CD4-positive, alpha-beta T cell (primary cell): ENCODE measurements at places on chromosomes 12 and 14. TPM values are rescaled to one million over a fixed set of nuclear protein-coding genes. Genes with fewer than 3 reads are reported as not detected.

The IFNG gene
- 2.9 TPM for total RNA-seq

GRCh38 chr14:23321572-23322547 lies 603 bp downstream of the PABPN1 start:
- peak overlapping the region; percentile 89 for H3K27ac ChIP-seq
- peaks cover 29% of the 10 kb centered on the region for H3K4me1 ChIP-seq
- peaks cover 32% of the 10 kb centered on the region for H3K36me3 ChIP-seq
- peak overlapping the region; percentile 87 for H3K4me3 ChIP-seq
- DNase-seq: peak; percentile 25

DNA sequence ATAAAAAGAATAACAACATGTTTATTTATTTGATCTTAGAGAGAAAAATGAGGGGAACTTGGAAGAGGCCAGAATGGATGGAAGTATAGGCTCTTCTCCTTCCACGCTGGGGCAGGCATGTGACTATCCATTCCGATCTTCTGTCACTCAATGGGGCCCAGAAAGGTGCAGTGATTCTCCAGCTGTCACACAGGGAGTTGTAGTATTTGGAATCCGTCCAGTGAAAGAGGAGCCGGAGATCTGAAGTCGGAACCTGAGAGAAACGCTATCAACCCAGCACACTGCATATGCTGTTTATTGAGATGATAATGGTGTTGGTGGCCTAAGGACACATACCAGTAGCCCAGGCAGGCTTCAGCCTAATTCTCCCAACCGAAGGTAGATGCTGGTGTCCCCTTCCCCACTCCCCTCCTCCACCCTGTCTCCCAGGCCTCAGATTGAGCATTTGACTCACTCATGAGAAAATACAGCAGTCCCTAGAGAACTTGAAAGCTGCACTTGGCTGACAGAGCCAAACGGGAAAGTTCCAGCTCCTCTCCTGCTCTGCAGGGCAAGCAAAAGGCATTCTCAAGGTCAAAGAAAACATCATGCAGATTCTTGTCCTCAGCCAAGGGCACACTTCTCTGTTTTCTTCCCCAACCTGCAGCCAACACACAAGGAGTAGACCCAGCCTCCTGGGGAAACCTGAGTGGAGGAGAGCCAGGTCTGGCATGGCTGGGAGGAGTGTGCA lies 100.4 kb downstream of the IRF2BPL start:
- no peaks in the 10 kb centered on the region for H3K36me3 ChIP-seq
- H3K4me1 ChIP-seq: peaks cover 93% of the 10 kb centered on the region
- H3K27me3 ChIP-seq: no peaks in the 10 kb centered on the region
- no peak for DNase-seq

The DTX3 gene
- 29.4 TPM for total RNA-seq

- H3K27me3 ChIP-seq: no peaks in the 10 kb centered on the region
- H3K36me3 ChIP-seq: peaks cover 7% of the 10 kb centered on the region
- H3K4me1 ChIP-seq: peaks cover 43% of the 10 kb centered on the region
- H3K4me3 ChIP-seq: peak overlapping the region; percentile 86
Measured at GRCh38 chr12:55727643-55728185, 1.1 kb downstream of the CD63 start.

The LRRC10 gene
- total RNA-seq: not detected

DNA sequence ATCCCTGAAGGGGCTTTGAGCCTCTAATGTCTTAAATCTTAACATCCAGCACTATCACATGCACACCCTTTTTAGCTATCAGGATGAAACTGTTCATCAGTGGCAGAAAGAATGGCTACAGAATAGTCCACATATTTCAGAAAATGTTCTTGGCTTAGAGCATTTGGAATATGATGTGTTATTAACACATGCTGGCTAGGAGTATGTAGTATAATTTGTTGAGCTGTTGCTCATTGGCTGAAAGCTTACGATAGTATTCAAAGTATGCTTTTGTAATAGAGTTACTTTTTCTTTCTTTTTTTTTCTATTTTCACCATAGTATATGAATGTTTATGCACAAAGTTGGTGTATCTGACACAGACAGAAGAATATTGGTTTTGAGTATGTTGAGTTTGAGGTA lies 55.1 kb downstream of the MNAT1 start:
- no peaks in the 10 kb centered on the region for H3K27me3 ChIP-seq
- no peak overlapping the region for H3K4me3 ChIP-seq
- peaks cover 3% of the 10 kb centered on the region for H3K36me3 ChIP-seq
- H3K4me1 ChIP-seq: no peaks in the 10 kb centered on the region
- no peak overlapping the region for H3K27ac ChIP-seq
- DNase-seq: no peak
